Tibial nerve (tissue), 4 donors: ENCODE measurements at places on chromosomes 2 and 18.

GRCh38 chr2:42770288-42771131 lies 6.6 kb upstream of the OXER1 start:
- no peak for DNase-seq

DNA sequence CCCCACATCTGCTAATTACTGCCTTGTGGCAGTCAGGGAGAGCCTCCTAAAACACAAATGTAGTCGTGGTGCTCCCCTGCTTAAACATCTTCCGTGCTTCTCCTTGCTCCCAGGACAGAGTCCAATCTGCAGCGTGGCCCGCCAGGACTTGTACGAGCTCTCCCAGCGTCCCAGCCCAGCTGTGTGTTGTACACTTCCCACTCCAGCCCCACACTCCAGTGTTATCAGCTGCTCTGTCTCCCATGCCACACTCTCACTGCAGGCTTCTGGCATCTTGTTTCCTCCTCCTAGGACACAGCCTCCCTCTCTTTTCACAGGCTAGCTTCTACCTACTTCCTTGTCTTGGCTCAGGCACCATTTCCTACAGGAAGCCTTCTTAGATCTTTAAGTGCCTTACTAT lies 199.4 kb downstream of the ALPK2 start:
- DNase-seq: no peak

DNA sequence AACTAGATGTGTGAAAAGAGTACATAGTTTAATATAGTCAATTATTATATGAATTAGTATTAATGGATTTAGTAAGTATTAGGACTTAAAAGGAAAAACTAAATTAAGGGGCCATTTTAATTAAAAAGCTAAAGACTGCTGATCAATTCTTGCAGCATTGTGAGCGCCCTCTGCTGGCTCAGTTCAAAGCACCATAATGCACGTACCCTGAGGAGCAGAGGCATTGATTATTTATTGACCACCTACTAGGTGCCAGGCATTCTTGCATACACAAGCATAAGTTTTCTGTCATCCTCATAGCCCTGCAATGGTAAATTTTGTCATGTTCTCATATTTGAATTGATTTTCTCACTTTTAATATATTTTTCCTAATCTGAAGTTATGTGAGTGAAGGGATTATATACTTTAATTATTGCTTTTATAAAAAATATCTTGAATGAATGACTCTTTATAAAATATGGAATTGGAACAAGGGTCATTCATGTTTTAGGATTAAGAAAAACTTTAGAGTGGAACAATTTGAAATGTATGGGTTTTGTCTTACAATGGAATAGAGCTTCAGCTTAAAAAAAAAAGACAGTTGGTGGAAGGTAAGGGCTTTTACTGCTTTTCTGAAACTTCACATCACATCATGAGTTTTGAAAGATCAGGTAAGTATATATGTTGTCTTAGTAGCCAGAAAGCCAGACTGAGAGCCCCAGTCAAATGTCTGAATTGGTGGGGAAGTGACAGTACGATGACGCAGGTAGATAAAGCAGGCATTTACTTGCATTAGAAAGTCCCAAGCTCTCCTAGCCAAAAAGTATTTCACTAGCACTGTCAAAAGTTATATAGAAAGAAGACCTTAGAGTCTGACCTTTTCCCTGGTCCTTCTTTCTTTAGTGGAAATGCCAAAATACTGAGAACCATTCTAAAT lies 9.7 kb downstream of the ITGA4 start:
- peak; percentile 82 for DNase-seq

DNA sequence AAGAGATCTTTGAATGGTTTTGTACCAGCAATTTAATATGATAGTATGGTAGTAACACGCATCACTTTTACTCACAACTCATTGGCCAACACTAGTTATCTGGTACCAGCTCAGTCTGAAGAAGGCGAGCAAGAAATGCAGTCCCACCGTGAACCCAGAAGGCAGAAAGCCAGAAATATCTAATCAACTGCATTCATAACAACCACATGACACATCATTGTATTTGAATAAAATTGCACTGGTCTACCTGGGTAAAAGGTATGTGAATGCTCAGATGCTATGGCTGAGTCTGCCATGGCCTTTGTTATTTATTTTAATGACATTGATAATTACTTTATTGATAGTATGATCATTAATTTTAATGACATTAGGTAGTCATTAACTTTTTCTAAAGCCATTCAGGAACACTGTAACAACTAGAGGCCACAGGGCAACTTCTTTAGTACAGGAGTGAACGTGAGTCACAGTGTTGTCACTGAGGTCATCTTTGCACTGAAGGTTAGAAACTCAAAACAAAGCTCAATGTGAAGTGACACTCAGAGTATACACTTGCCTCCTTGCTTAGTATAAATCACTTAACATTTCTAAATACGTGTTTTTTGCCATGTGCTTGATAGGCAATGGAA lies 475.6 kb upstream of the TNP1 start:
- DNase-seq: no peak

- DNase-seq: no peak
Measured at GRCh38 chr2:199762963-199763362, 88.0 kb downstream of the FTCDNL1 start.
